Kidney (tissue), 22 donors: ENCODE measurements at places on chromosomes 3 and 15.
A peak's percentile ranks its signal among the peaks of the same experiment; 100 is the strongest.

DNA sequence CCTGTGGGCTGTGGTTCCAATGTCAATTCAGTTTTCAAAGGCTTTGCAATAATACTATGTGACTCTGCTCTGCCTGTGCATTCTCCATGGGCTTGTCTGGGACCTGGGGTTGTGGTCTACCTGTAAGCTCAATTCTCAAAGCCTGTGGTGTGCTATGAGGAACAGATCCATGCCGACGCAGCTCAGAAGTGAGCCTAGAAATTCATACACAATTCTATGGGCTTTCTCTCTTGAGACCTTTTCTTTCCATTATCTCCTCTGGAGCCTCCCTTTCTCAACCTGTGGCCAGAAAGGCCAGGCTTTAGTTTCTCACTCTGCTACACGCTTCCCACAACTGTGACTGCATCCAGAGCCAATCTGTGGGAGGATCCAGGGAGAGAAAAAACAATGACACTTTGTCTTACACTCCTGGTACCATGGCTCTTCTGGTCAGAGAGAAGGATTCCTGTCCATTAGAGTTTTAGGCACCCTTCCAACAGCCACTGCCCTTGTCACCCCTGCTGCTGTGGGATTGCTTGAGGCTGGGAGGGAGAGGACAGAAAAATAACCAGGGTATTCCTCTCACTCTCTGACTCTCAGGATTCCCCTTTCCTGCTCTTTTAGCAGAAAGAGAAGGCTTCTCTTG lies 34.1 kb upstream of the KLF13 start:
- DNase-seq = no peak

GRCh38 chr3:30941342-30941741 lies 46.9 kb upstream of the GADL1 start:
- no peak for DNase-seq

- no peak for DNase-seq
Observed at GRCh38 chr3:186691676-186692075, 25.5 kb upstream of the KNG1 start.

- DNase-seq = no peak
Observed at GRCh38 chr3:179000144-179000543, 71.5 kb downstream of the ZMAT3 start.

DNA sequence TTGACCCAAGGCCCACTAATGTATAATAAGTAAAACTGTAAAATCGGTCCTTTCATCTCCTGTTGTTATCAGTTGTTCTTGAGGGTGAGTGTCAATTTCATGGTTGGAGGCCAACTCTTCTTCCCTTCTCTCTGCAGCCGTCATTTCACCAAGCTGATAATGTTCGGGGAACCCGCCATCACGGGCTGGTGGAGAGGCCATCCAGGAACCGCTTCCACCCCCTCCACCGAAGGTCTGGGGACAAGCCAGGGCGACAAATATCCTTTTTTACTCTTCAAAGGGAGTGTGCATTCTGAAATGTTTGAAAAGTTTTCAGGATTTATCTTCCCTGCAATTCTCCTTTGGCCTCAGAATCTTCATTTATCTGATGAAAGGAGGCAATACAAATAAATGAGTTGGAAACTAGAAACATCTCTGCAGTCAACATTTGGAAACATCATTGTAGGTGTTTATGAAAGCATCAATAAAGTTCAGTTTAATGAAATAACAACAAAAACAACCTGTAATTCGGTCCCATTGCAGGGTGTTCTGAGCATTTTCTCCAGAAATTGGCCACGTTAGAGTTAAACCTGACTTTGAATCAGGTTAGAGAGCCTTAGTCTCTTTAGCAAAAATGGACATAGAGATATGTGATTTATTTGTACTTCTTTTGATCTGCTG lies 63.9 kb downstream of the CRTC3 start:
- no peak for DNase-seq

- no peak for DNase-seq
Observed at GRCh38 chr3:126035362-126036050, 48.4 kb downstream of the SLC41A3 start.

- DNase-seq = no peak
Observed at GRCh38 chr3:33001889-33002288, 50.4 kb downstream of the CCR4 start.

DNA sequence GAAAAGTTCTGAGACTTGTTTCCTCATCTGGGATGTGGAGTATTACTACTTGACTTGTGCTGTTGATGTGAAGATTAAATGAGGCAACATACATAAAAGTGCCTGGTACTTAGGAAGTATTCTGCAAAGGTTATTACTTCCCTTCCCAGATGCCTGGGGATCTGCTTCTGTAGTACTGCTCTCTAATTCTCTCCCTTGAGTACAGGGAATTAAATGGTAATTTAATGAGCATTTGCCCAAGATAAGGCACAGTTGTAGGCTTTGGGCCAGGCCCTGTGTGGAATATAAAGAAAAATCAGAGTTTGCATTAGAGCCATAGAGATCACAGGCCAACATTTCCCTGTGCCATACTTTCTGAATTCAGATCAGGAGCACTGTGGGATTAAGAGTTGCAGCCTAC lies 84.4 kb downstream of the LARS2 start:
- DNase-seq = no peak

- DNase-seq = no peak
Observed at GRCh38 chr3:131701153-131701770, 198.5 kb upstream of the MRPL3 start.

GRCh38 chr3:16865335-16865734 lies 19.4 kb upstream of the PLCL2 start:
- no peak for DNase-seq

GRCh38 chr3:111324151-111324550 lies 217.8 kb upstream of the CD96 start:
- DNase-seq = no peak

GRCh38 chr3:148173851-148174250 lies 523.9 kb upstream of the AGTR1 start:
- DNase-seq = peak; percentile 52

- DNase-seq = no peak
Observed at GRCh38 chr3:147406028-147406931, at the start of gene ZIC4. ZIC4 (minus strand) TSS chr3:147406543; CDS start chr3:147402797, 3,746 bp downstream.

- DNase-seq = no peak
Observed at GRCh38 chr3:185225523-185225922, 28.3 kb downstream of the EHHADH start.

- DNase-seq = no peak
Observed at GRCh38 chr3:190532731-190533203, 18.9 kb downstream of the IL1RAP start.

DNA sequence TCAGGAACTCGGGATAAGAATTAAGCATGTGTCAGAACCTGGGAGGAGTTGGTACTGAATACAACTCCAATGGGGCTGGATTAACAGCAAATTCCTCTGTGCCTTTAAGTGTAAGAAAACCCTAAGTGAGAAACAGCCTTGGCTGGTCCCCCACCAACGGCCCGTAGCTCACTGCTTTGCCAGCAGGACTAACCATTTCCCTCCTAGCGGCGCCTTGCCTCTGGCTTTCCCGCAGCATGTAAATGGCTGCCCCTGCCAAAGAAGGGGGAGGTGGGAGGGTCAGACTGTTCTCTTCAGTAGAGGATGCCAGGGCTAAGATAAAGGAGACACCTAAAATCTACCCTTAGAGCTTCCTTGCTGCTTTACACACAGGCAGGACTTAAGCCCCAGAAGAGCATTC lies 51.0 kb upstream of the SH3GL3 start:
- peak; percentile 7 for DNase-seq

DNA sequence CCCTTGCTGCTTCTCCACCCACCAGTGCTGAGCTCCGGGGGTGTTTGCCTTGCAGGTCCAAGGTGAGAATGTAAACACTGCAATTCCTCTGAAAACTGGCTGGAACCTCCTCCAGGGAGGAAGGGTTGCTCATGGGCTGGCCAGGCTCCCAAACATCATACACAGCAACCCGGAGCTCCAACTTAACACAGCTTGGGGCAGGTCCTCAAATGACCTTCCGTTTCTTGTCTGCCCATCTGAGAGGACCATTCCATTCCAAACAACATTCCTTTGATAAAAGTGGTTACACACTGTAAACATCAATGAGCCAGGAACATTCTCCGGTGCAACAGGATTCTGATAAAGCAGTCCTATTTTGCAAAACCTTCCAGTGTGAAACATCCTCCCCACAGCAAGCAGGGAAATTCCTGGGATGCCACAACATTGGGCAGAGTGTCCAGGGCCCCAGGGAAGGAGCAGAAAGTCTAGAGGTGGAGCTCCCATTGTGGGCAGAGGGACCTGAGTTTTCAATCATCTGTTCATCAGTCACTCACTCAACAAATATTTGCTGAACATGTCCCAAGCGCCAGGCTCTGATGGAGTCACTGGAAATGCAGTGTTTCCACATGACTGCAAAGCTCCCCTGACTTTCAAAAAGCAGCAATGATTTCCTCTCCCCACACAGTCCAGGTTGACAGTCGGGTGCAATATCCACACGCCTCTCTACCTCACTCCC lies 7.3 kb upstream of the HEG1 start:
- DNase-seq = no peak

DNA sequence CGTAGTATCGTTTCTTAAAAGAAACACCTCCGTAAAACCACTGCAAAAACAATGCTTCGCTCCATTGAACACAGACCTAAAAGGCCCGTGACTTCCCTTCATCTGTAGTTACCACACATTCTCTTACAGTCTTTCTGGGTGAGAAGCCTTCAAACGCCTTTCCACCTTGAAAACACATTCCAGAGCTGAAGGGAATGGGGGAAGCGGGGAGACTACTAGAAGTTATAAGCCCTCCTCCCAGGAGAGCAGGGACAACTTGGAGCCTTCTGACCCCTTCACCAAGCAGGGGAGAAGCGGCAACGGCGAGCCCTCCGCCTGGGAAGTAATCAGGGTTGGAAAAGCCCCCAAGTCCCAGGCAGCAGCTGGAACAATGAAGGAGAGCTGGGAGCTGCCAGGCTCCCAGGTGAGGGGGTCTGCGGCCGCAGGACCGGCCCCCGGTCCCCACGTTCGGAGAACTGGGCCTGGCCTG lies 461 bp downstream of the SECISBP2L start:
- DNase-seq = peak; percentile 84

DNA sequence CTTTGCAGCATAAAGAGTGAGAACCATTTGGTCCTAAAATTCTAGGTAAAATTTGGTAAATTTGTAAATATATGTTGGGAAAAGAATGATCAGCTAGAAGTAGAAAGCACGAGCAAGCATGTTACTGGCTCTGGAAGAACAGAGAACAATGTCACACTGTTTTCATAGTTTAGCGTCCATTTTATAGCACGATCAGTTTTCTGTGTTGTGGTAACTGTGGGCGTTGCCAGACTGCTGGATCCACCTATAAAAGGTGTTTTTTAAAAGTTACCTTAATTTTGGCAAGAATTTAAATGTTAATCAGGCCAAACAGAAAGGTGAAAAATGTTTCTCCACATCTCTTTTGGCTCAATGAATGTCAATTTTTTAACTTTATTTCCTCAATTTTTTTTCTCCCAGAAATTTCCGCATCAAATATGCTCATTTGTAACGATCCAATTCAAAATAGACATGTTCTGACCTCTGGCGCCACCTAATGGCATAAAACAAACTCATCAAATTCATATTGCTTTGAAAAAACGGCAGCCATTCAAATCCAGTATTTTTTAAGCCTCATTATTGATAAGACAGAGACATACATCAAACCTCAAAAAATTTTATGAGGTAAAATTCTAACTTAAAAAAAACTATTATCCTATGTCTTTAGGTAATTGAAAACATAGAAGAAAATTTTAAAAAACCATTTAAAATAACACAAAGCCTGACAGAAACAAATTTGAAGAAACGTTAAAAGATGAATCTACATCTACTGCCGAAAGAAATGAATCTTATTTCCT lies 5.5 kb upstream of the GP5 start:
- DNase-seq = no peak

DNA sequence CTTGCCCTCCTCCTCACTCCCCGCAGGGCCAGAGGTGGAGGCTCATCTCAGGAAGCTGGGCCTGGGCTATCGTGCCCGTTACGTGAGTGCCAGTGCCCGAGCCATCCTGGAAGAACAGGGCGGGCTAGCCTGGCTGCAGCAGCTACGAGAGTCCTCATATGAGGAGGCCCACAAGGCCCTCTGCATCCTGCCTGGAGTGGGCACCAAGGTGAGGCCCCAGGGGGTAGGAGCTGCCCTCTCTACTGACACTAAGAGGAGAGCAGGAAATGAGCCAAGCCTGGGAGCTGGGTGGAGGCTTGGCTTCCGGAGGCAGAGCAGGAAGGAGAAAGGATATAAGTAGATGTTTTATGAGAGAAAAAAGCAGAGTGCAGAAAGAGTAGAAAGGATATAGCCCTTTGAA lies 4.9 kb downstream of the OGG1 start:
- DNase-seq = no peak

GRCh38 chr15:91649831-91650321 lies 203.6 kb upstream of the SLCO3A1 start:
- DNase-seq = no peak

GRCh38 chr15:31344823-31345605 lies 18.4 kb downstream of the KLF13 start:
- no peak for DNase-seq

DNA sequence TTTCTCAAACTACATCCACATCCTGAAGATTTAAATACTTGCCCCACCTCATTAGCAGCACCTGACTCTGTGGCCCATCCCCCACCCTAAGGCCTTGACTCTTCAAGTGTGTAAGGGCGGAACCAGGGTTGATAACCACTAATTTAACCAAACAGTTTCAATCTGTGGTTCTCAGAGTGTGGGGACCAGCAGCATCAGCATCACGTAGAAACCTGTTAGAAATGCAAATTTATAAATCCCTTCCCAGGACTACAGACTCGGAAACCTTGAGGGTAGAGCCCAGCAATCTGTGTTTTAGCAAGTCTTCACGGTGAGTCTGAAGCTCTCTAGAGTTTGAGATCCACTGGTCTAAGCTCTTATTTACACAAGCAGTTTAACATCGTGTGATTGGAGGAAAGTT lies 12.4 kb downstream of the GNB4 start:
- DNase-seq = no peak

- no peak for DNase-seq
Observed at GRCh38 chr15:25068696-25069095, 113.9 kb downstream of the SNRPN start.

DNA sequence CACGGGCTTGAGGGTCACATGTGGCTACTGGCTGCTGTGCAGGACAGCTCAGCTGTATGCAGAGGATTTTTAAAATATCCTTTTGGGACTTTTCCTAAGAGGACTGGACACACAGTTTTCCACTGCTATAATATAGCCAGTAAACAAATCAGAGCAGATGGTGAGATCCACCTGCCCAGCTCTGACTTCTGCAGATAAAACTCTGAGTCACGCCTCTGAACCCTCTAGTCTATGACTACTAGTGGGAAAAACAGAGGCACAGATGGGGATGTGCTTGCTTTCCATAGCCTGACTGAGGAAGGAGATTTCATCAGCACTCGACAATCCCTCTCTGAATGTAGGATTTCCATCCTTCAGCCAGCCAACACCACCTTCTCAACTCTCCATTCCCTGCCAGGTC lies 45.1 kb downstream of the COLQ start:
- no peak for DNase-seq

DNA sequence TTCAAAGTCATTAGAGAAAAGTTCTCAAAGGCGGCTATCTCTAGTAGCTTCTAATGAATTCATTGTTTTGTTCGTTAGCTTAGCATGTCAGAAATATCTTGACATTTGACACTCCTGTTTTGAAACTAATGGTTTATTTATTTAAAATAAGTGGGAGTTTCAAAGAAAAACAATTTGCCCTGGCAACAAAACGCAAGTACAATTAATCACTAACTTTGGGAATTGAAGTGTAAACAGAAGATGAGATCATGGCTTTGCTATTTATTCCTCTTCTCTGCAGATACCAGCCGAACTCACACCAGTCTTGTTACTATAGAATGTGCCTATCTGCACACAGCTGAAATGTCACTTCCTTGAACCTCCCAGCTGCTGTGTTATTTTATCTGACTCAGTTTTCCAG lies 27.5 kb downstream of the MASP1 start:
- DNase-seq = peak; percentile 73

- no peak for DNase-seq
Observed at GRCh38 chr3:72093270-72093991, 308.5 kb upstream of the PROK2 start.
